ENCODE measurements at places on chromosomes 2 and 18. TPM values are rescaled to one million over a fixed set of nuclear protein-coding genes. Genes with fewer than 3 reads are reported as not detected.
A peak's percentile ranks its signal among the peaks of the same experiment; 100 is the strongest.

DNA sequence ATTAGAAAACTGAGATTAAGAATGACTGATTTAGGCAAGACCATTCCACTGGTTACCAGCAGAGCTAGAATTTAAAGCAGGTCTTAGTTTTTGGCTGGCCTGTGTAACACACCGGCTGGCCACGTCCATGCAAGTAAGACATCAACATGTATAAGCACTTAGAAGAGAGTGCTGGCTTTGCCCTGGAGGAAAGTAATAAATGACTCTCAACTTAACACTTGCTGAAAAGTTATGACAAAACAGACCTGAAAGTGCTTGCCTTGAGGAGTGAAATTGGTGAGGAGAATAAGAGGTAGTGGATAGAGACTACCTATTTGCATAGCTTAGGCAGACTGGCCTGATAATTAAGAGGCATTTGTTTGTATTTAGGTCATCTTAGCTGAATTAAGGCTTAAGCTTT, 165.7 kb upstream of the KCNJ3 start:
- H3K36me3 ChIP-seq = no peaks in the 10 kb centered on the region
- H3K4me1 ChIP-seq = no peaks in the 10 kb centered on the region
- no peak overlapping the region for H3K4me3 ChIP-seq
- no peak for DNase-seq

- H3K27me3 ChIP-seq = no peaks in the 10 kb centered on the region
- H3K36me3 ChIP-seq = peaks cover 60% of the 10 kb centered on the region
- peak overlapping the region; percentile 97 for H3K27ac ChIP-seq
- peak; percentile 46 for DNase-seq
- H3K4me1 ChIP-seq = peaks cover 25% of the 10 kb centered on the region
- peak overlapping the region; percentile 92 for H3K4me3 ChIP-seq
These were observed 732 bp upstream of the ANXA4 start for GRCh38 chr2:69741229-69741574.

DNA sequence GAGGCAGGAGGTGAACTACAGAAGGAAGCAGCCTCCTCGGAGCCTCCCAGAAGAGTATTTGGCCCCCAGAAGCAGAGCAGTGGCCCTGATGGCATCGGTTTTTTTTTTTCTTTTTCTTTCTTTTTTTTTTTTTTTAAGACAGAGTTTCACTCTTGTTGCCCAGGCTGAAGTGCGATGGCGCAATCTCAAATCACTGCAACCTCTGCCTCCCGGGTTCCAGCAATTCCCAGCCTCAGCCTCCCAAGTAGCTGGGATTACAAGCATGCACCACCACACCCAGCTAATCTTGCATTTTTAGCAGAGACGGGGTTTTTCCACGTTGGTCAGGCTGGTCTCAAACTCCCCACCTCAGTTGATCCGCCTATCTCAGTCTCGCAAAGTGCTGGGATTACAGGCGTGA, 34.8 kb upstream of the NCKAP5 start:
- no peak for DNase-seq
- no peak overlapping the region for H3K4me3 ChIP-seq
- H3K27ac ChIP-seq = no peak overlapping the region
- peaks cover 13% of the 10 kb centered on the region for H3K27me3 ChIP-seq

DNA sequence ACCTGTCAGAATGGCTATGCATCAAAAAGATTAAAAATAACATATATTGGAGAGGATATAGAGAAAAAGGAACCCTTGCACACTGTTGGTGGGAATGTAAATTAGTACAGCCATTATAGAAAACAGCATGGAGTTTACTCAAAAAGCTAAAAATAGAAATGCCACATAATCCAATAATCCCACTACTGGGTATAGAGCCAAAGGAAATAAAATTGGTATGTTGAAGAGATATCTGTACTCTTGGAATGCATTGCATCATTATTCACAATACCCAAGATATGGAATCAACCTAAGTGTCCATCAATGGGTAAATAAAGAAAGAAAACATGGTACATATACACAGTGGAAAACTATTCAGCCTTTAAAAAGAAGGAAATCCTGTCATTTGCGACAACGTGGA, 77.2 kb downstream of the C1D start:
- H3K27ac ChIP-seq = no peak overlapping the region
- no peaks in the 10 kb centered on the region for H3K36me3 ChIP-seq
- no peak for DNase-seq
- no peak overlapping the region for H3K4me3 ChIP-seq

GRCh38 chr2:168766600-168766999, 35.8 kb upstream of the NOSTRIN start:
- no peak overlapping the region for H3K4me3 ChIP-seq
- H3K36me3 ChIP-seq = no peaks in the 10 kb centered on the region
- no peak overlapping the region for H3K27ac ChIP-seq
- no peaks in the 10 kb centered on the region for H3K27me3 ChIP-seq
- peaks cover 19% of the 10 kb centered on the region for H3K4me1 ChIP-seq

The ATF2 gene
- 46.1 TPM for total RNA-seq

The ALPG gene
- total RNA-seq = not detected

The ACOXL gene
- total RNA-seq = 2.4 TPM

Data from Calu3 (cell line).